ENCODE measurements at places on chromosomes 1 and 21.

DNA sequence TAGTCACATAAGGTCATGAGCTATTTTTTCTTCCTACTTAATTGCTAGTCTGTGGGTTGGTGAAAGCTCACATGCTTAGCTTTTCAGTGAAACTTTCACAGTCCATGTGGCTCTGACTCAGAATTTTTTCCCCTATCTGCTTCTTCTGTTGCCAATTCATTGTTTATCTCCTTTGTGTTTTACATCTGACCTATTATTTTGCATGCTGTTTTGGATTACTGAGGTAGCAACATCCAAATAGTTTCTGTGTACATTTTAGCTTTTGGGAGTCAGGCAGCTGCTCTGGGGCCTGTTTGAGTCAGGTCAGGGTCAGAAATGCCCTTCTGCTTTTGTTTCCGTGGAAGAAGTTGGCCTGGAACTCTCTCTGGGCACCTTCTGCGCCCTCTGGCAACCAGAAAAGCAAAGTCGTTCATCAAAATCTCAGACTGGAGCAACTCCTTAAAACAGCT is 40.0 kb downstream of the ROR1 start:
- DNase-seq: no peak

- DNase-seq: no peak
Observed at GRCh38 chr1:175822580-175822979, 79.2 kb upstream of the TNR start.

DNA sequence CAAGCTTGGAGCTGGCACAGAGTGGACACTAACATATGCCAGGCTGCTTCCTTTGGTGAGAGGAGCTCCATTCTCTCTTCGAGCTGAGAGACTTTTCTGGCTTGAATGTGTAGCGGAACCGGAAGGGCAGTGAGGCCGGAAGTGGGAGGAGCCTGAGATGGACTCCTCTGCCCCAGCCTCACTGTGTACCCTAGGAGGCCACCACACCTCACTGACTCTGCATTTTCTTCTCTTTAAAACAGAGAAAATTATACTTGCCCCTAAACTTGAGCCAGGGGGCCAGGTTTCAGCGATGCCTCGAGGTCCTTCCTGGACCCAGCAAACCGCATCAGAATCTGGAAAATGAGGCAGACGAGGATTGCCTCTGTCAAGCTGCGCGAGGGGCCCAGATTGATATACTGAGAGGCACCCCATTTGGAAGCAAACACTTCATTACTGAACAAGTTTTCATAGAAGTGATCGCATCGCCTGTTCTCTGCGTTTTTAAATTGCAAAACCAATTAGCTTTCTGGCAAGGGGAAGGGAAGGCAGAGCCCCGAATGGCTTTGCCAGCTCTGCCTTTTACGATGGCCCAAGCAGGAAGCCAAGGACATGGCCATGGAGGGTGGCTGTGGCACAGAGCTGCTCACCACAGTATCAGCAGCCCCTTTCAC is 708.1 kb downstream of the PTPRU start:
- no peak for DNase-seq

DNA sequence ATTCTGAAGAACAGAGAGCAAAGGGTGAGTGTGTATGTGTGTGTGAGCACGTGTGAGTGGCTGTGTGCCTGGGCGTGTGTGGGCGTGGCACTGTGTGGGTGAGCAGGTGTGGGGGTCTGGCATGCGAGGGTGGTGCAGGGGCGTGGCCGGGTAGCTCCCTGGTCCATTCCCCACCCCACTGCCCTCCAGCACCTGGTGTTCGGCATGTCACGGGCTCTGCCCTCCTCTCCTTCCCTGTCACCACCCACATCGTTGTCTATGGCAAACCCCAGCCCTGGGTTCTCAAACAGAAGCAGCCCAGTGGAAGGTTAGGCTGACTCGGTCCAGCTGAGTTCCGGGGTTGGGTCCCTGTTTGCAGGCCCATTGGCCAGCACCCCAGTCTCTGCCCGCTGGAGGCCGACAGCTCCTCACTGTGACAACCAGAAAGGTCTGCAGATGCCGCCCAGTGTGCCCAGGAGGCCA is 39.8 kb downstream of the UBE2G2 start:
- no peak for DNase-seq

DNA sequence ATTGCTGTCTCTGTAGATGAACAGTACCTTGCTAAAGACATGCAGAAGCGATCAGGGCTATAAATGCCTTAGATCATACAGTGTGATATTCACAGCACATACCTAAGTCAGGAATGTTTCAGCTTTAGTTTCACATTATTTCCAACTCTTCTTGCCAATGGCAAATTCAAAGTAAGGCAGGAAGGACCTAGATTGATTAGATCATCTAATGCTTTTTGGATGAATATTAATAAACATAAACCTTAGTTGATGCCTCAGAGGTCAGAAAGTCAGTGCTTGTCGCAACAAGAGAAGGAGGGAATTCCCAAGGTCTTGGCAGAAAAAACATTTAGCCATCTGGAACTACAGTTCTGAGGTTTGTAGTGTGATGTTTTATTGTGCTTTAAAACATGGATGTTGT is 122.3 kb downstream of the TNFSF18 start:
- no peak for DNase-seq

DNA sequence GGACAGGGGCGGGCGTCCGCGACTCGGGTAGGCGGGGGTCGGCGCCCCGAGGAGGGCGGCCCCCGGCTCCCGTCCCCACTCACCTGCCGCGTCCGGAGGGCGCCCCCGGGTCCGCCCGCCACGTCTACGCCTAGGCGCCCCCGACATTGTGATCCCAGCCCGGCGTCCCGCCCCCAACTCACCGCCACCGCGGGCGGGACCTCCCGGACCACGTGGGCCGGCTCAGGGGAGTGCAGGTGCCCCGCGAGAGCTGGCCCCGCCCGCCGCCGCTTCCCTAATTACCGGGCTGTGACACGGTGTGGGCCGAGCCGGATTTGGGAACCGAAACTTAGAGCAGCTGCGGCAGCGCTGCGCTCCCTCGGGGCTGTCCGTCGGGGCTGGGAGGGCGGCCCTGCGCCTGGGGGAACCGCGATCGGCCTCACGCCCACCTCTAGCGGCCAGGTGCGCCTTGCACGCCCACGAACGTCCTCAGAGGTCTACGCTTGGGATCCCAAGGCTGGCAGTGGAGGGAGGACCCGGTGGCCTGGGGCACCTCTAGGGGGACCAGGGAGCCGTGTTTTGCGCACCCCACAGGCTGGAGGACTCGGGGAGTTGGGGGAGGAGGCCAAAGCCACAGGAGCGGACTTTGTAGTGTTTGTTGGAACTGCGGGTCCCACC is 521 bp upstream of the NADK start:
- peak; percentile 81 for DNase-seq

- no peak for DNase-seq
Observed at GRCh38 chr1:40898431-40898901, 36.3 kb upstream of the CITED4 start.

GRCh38 chr1:236052232-236052993 is 12.5 kb downstream of the NID1 start:
- no peak for DNase-seq

DNA sequence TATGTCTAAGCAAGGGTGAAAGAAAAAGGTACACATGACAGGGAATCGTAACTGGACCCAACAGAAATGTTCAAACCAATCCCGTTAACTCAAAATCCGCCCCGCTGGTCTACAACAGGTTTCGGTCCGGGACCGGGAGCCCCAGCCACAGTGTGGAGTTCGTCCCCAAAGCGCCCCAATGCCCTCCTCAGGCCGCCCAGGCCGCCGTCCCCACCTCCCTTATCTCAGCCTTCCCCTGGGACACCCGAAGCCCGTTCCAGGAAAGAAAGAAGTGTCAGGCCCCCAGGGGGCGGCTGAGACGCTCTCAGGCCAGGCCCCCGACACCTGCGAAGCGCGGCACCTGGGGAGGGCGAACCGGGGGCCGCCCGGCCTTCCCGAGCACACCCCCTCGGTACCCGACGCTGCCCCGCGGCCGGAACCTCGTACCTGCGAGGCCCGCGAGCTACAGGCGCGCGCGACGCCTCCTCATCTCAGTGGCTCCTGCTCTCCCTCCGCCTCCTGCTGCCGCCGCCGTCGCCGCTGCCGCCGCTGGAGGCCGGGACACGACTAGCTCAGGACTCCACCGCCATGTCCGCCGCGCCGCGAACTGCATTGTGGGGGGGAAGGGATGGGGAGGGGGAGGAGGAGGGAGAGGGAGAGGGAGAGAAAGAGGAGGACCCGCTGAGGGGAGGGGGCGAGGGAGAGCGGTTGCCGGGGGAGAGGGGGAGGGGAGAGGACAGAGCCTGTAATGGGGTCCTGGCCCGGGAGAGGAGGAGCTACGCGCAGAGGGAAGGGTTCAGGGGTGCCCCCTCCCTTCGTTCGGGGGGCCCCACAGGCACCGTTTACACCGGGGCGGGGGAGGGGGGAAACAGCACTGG is at the start of gene TUT4:
Gene TUT4, minus strand, starts transcription at position 588 of the 857 bp plus-strand sequence. CDS start 26,812 bp downstream, outside the sequence.
- DNase-seq: peak; percentile 92

GRCh38 chr1:204089044-204089751 is 16.3 kb downstream of the SOX13 start:
- DNase-seq: no peak

DNA sequence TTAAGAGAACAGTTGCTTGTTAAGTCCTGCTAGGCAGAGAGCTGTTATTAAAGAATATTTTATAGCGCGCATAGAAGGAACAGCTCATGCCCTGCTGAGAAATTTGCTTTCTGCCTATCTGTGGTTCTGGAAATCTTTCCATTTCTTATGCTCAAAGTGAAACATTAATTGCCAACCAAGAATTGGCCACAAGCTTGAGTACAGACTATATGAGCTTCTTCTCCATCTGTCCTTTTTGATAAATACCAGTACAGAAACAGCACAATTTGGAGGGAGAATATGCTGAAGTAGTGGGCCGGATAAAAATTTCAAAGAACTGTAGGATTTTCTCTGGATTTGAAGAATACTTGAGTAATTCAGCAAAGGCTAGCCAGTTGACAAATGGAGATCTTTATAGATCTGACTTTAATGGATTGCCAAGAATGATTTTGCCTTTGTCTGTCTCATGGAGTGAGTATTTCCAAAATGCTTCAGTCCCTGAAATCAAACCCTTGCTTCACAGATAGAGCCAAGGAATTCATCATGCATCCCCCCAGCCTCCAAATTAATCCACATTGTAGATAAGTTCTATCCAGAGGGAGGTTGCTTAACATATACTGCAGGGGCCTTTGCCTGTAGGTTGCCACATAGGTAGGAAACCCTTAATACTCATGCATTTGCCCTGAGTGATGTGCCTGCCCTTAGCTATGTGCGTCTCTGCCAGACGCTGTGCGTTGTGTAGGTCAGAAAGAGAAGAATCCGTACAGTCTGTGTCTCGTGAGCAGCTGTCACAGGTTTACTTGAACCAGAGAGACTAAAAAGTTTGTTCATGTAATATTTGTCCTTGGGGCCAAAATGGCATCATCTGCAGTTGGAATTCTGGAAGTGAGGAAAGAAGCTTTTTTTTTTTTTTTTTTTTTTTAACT is 44.2 kb downstream of the SMYD2 start:
- DNase-seq: no peak

- peak; percentile 43 for DNase-seq
Observed at GRCh38 chr1:203661572-203661971, 34.9 kb downstream of the ATP2B4 start.

GRCh38 chr1:228363686-228364067 is 43.0 kb downstream of the TRIM11 start:
- no peak for DNase-seq

GRCh38 chr1:201500670-201501120 is 6.2 kb downstream of the CSRP1 start:
- DNase-seq: no peak

GRCh38 chr21:44671911-44672310 is 5.2 kb upstream of the KRTAP12-2 start:
- no peak for DNase-seq

- DNase-seq: no peak
Observed at GRCh38 chr1:243628476-243628907, 221.6 kb downstream of the AKT3 start.

DNA sequence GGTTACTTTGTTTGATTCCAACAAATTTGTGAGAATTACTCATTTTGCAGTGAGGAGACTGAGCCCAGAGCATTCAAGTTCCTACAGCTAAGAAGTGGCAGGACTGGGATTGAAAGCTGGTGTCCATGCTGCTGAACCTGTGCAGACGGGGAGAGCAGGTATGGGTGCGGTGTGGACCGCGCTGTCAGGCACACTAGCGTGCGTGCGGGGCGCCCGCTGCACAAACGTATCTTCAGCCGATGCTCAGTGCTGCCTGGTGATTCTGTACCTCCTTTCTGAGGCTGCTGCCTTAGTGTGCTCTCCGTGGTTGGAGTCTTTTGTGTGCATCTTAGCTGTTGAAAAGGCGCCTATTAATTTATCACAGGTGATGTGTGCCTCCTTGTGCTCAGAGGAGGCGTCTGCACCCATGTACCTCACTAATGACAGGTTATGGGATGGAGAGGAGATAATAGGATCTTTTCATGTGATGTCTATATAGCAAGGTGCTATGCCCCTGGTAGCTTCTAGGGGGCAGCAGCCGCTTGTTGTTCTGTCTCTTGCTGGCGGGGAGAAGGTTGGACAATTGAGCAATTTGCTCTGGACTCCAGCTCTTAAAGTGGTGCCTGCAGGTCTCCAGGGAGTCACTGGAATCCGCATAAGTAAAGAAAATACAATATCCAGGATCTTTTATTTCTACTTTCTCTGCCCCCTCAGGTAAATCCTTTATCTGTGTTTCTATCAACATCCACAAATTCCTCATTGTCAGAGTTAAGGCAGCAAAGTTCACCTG is 32.5 kb downstream of the PEX14 start:
- DNase-seq: peak; percentile 88

- DNase-seq: peak; percentile 13
Observed at GRCh38 chr1:87718241-87718950, 389.7 kb downstream of the LMO4 start.

DNA sequence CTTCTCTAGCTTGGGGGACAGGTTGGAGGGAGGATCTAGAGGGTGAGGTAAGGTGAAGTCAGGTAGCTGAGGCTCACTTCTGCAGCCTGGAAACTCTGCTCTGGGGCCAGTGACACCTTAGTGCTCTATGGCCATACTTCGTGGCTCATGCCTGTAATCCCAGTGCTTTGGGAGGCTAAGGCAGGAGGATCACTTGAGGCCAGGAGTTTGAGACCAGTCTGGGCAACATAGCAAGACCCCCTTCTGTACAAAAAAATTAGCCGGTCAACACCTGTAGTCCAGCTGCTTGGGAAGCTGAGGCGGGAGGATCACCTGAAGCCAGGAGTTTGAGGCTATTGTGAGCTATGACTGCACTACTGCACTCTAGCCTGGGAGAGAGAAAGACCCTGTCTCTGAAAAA is 5.8 kb downstream of the LMNA start:
- DNase-seq: no peak

DNA sequence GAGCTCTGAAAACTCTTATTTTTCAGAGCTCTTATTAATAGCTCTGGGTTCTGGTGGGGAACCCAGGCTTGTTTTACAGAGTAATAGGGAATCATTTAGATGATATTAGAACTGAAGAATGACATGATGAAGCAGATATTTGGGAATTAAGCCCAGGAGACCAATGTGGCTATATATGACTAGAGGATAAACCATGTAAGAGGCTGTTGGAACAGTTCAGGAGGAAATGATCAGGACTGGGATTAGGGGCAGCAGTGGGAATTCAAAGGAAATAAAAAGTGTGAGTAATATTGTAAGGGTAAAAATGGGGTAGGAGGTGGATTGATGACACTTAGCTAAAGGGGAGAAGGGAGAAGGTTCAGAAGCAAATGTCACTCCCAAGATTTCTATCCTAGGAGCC is 58.6 kb downstream of the GIPC2 start:
- DNase-seq: no peak
